ENCODE measurements at places on chromosomes 6 and 20.

DNA sequence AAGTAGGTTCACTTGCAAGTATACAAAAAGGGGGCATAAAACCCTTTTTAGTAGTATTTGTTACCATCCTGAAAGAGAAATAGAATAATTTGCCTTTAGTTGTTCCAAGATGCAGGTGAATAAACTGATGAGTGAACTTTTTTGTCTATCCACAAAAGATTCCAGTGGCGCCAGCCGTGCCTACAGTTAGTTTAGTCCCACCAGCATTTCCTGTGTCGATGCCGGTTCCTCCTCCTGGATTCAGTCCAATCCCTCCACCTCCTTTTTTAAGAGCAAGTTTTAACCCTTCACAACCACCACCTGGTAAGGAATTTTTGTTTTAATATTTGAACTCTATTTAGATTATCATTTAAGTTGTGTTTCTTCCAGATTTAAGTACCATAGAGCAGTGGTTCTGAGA, 90.9 kb downstream of the SCAF8 start:
- no peak for DNase-seq

- no peak for DNase-seq
Measured at GRCh38 chr6:11854408-11855165, 76.0 kb upstream of the ADTRP start.

DNA sequence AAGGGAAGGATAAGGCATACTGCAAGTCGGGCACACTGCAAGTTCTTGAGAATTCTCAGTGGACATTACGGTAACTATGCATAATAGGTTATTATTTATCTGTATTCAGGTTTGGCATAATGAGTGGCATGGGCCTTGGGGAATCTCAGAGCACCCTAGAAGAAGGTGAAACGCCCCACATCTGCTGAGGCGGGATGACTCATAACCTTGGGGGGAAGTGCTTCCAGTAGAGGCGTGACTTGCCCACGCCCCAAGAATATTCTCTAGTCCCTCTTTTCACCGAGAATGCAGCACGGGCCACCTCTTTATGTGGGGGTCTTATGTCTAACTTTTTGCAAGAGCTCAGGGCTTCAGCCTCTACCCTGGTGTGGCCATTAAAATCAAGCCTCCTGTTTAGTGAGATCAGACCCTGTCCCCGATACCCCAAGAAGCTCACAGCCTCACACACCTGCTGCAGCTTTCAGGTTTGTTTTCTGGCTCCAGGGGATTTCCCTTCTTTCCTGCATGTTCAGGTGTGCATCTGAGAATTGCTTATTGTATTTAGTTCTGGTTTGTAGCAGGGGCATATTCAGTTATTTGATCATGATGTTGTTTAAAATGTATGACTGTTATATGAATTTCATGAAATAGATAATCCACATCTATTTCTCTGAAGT, 19.1 kb downstream of the ZFP64 start:
- DNase-seq: no peak

DNA sequence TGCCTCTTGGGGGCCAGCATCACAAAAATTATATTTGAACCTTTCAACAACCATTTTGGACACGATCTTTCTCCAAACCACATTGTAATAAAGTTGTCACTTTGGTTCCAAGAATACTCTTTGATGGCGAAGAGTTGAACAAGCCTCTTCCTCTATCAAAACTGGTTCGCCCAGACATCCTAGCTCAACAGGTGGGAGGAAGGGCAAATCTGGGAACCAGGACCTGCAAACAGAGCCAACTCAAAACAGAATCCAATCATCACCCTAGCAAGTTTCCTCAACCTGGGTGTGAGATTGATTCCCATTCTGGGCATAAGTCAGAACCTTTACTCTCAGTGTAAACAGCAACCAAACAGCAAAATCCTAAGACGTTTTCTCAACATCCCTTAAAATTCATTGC, 141.2 kb upstream of the RREB1 start:
- no peak for DNase-seq

DNA sequence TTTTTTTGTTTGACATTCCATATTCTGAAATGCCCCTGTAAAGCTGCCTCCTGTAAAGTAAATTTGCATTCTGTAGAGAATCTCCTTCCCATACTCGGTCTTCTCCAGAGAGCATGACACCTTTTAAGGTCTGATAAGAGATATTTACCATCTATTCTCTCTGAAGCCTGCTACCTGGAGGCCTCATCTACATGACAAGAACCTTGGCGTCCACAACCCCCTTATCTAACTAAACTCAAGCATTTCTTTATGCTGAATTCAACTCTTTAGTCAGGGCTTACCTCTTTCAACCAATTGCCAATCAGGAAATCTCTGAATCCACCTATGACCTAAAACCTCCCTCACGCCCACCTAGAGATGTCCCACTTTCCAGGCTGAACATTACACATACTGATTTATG, 51.6 kb downstream of the FAM184A start:
- no peak for DNase-seq

GRCh38 chr6:123945386-123945785, 141.7 kb downstream of the NKAIN2 start:
- no peak for DNase-seq
